ENCODE measurements at places on chromosomes 5 and 9. TPM values are rescaled to one million over a fixed set of nuclear protein-coding genes. Genes with fewer than 3 reads are reported as not detected.

- DNase-seq: no peak
These were observed 4.3 kb upstream of the C7 start for GRCh38 chr5:40904994-40905306.

DNA sequence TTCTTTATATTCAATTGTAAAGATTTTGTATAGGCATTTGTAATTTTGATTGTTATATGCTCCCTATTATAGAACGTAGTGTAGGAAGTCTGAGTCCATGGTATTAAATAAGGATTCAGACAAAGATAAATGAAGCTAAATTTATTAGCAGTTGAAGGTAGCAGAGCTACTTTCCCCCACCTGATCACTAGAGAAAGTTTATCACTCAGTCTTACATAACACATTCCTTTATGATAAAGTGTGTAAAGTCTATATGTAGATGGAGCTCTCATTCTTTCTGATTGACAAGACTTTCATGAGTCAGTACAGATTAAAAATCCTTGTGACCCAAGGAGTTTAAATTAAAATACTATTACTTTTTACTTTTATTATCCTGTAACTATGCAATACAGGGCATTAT lies 2.3 kb upstream of the MIER3 start:
- DNase-seq: no peak

- no peak for DNase-seq
These were observed 116.6 kb downstream of the DROSHA start for GRCh38 chr5:31415009-31415923.

ACSL6 gene
- not detected for total RNA-seq

FCN2 gene
- total RNA-seq: not detected
